ENCODE measurements at places on chromosomes 12 and 14. TPM values are rescaled to one million over a fixed set of nuclear protein-coding genes. Genes with fewer than 3 reads are reported as not detected.

DNA sequence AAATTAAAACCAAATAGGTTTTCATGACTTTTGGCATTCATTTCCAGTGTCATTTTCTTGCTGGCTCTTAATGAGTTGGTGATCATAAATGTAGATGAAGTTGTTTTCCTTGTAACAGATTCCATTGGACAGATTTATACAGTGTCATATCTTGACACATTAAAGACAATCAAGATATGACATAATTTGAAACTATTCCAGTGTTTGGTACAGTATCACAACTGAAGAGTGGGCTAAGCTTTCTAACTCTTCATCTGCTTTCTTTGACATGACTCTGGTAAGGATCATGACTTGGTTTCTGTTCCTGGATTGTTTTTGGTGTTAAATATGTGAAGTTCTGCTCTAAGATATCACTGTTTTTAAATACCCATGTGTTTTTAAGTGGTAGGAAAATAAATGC lies 289.6 kb downstream of the NAV3 start:
- DNase-seq, result no peak

- peak; percentile 34 for DNase-seq
Observed at GRCh38 chr12:38664661-38665269, 240.6 kb downstream of the CPNE8 start.

DNA sequence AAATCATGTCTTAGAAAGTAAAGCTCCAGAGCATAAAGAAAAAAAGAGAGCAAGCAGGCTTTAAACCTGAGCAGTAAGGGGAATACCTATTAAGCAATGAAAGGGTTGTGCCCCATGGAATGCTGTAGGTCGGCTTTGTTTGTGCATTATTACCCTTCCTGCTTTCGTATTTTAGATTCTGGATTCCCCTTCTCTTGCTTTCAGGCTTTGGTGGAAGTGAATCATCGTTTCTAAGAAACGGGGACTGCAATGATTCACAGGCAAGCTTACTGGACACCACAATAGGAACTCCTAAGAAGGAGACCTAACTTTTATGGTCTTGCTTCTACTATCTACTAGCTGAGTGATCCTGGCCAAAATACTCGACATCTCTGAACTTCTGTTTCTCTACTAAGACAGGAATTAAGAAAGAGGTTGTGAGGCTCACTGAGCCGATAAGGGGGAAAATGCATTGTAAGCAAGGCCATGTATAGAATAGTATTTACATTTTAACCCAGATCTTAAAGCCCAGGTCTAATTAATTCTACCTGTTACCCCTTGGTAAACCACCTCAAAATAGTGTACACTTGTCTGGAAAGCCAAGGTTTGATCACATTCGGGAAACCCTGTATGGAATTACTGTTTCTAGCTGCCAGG lies 1.2 kb upstream of the BMAL2 start:
- peak; percentile 89 for DNase-seq

GRCh38 chr12:101680240-101680639 lies 17.2 kb upstream of the CHPT1 start:
- DNase-seq, result no peak

Gene SSTR1
- not detected for total RNA-seq

GRCh38 chr12:127496255-127496654 lies 770.7 kb upstream of the TMEM132C start:
- DNase-seq, result no peak

GRCh38 chr12:2312770-2313169 lies 260.0 kb downstream of the CACNA1C start:
- DNase-seq, result no peak

- DNase-seq, result peak; percentile 36
Observed at GRCh38 chr14:62692490-62693106, 352.7 kb downstream of the KCNH5 start.

DNA sequence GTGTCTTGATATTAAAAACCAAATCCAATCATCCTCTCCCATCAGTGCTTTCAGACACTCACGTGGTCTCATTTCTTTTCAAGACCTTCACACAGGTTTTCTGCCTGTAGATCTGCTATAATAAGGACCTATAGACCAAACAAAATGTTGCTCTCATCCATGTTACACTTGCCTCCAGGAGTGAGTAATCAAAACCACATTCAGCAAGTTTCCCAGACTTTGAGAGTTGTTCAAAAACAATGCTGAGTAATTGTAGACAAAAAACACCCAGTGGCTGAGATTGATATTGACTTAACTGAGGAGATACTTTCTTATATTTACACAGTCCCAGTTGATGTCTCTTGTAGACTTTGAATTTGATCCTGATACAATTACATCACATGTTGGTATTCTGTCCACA lies 383.1 kb downstream of the TMEM132D start:
- DNase-seq, result no peak

GRCh38 chr12:2804393-2805142 lies 7.9 kb upstream of the ITFG2 start:
- DNase-seq, result peak; percentile 79

Gene ZNF385A
- total RNA-seq, result 20.0 TPM

Gene TPPP2
- not detected for total RNA-seq

Gene KRT74
- not detected for total RNA-seq

- DNase-seq, result no peak
Observed at GRCh38 chr12:116537101-116537904, 21.9 kb upstream of the MAP1LC3B2 start.

GRCh38 chr14:22812744-22813143 lies 2.5 kb downstream of the SLC7A7 start:
- no peak for DNase-seq

GRCh38 chr12:47870175-47870781 lies 34.5 kb downstream of the VDR start:
- peak; percentile 68 for DNase-seq

DNA sequence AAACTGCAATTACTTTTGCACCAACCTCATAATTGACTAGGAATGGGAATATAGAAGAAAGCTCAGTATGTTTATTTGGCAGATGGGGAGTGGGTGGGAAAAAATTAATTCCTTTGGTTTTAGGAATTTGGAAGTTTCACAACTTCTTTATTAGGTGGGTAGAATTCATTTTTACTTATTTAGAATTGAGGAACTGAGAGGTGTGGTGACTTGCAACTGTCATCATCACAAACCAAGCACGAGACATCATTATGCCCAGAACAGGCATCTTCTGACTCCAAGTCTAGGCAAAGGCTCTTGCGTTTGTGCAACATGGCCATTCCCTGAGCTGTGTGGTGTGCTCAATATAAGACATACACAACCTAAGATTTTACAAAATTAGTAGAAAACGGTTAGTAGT lies 380.0 kb downstream of the ATP23 start:
- DNase-seq, result no peak

Gene KCNJ8
- total RNA-seq, result 9.7 TPM

Gene MORN3
- 1.1 TPM for total RNA-seq

Gene ANO2
- total RNA-seq, result 0.63 TPM

Gene DHRS2
- not detected for total RNA-seq

- no peak for DNase-seq
Observed at GRCh38 chr12:111672822-111673381, 12.9 kb downstream of the BRAP start.

- DNase-seq, result peak; percentile 67
Observed at GRCh38 chr12:70948976-70949336, 28.4 kb upstream of the PTPRR start.

Gene PRICKLE1
- 71.4 TPM for total RNA-seq

GRCh38 chr12:109449845-109450532 lies 27.1 kb downstream of the KCTD10 start:
- no peak for DNase-seq

- peak; percentile 13 for DNase-seq
Observed at GRCh38 chr12:53844994-53845844, 93.4 kb upstream of the HOXC13 start.

DNA sequence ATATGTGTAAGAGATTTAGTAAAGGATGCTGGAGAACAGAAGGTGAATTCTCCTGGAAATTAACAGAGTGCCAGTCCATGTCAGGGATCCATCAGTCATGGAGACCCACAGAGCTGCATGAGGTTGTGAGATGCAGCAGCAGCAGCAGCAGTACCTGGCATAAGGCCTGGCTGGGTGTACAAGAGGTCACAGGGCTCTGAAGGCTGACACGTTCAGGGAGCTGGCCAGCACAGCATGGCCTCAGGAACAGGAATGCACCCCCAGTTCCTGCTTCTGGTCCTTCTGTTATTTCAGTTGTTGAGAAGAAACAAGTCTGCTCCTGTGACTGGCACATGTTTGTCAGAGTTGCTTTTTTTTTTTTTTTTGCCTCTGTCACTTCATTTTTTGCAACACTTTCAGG lies 210.8 kb downstream of the CNTN1 start:
- peak; percentile 9 for DNase-seq

Gene PRKD1
- total RNA-seq, result 17.9 TPM

DNA sequence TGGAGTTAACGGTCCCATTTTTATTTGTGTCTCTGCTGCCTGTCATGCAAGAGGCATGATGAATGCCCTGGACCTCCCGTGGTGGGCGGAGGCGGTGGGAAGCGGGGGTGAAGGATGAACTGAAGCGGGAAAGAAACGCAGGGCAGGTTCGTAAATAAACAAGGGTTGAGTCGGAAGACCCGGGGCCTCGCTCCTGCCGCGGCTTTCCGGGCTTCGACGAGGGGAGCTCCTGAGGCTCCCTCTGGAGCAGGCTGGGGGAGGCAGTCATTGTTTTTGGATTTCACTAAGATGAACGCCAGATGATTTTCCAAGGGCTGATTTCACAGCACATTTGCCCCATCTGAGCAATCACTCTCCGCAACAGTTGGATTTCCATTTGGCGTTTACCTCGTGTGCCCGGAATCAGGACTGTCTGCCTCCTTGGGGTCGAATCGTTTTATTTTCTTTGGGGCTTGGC lies 130.2 kb downstream of the SLC38A6 start:
- DNase-seq, result peak; percentile 48

All from cardiac muscle cell (in vitro differentiated cells and primary cell).